ENCODE measurements at places on chromosomes 5 and 9. TPM values are rescaled to one million over a fixed set of nuclear protein-coding genes. Genes with fewer than 3 reads are reported as not detected.

The BTNL3 gene
- not detected for total RNA-seq

- no peak for DNase-seq
Observed at GRCh38 chr9:136203408-136204144, 1.4 kb downstream of the LHX3 start.

- DNase-seq = no peak
Observed at GRCh38 chr5:71934322-71934721, 173.0 kb upstream of the MAP1B start.

GRCh38 chr5:84088996-84089395 is 295.7 kb downstream of the EDIL3 start:
- no peak for DNase-seq

The VAV2 gene
- total RNA-seq = 7.5 TPM

Data from T-cell (primary cell).